ENCODE measurements at places on chromosomes 12 and 14.

GRCh38 chr12:84572196-84572595 is 340.4 kb downstream of the SLC6A15 start:
- no peak for DNase-seq

- no peak for DNase-seq
These were observed 75.6 kb upstream of the FRMD6 start for GRCh38 chr14:51576117-51576430.

DNA sequence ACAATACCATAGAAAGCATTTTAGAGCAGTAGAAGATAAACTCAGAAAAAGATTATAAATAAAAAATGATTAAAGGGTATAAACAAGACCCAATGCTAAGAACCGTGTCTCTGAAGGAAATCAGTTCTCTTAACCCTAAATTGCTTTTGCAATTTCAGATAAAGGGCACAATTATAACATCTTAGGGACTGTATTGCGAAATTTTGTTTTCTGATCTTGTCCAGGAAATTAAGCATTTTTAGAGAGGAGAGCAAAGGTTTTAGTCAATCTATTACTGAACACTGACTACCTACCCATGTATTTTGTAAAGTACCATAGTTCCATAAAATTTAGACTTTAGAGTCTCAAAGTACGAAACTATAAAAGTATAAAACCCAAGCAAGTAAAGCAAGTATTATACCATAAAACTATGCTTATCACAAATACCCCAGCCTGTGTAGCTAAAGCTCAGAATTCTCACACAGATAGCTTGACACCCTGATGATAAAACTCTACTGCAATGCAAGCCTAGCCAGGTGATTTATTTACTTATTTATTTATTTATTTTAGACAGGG is 6.8 kb upstream of the CHPT1 start:
- DNase-seq = no peak

- DNase-seq = peak; percentile 93
These were observed 1.6 kb upstream of the ATP2B1 start for GRCh38 chr12:89709995-89710872.

- peak; percentile 96 for DNase-seq
These were observed 43.4 kb downstream of the RNF34 start for GRCh38 chr12:121443193-121443870.

DNA sequence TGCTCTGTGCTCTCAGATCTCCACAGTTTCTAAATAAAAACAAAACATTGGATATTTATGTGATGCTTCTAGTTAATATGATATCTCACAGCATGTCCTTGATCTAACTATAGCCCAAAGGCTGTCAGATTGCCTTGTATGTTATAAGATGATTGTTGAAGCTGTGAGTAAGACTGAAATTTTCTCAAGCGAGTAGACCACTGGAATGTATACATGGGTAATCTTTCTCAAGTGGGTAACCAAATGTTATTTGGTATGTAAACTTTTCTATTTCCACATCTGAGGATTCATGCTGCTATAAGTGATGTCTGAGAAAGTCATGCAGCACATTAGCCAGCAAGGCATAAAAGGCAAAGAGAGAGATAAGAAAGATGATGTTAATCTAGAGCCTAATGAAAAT is 886.7 kb downstream of the NRXN3 start:
- DNase-seq = no peak

DNA sequence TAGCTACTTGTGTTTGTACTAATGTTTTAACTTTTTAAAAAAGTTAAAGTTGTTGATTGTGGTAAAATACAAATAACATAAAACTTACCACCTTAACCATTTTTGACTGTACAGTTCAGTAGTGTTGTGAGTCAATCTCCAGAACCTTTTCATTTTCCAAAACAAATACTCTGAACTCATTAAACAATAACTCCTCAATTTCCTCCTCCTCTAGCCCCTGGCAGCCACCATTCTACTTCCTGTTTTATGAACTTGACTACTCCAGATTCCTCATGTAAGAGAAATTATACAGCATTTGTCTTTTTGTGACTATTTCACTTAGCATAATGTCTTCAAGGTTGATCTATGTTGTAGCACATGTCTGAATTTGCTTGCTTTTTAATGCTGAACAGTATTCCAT is 299.1 kb upstream of the AMIGO2 start:
- DNase-seq = no peak

DNA sequence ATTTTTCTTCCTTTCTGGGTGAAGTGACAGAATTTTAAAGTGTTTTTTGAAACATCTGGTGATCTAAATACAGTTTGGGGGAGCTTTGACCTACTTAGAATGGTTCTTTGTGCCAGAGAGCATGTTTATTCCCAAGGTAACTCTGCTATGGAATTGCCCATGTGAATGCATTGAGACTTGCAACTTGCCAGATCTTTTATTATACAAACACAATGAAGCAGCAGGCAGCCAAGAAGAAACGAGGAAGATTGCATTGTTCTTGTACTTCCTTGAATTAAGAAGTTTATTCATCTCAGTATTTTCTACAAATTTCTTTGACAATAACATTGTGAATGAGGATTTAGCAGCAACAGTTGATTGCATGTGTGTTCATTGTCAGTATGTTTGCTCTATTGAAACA is 55.5 kb downstream of the FGD4 start:
- DNase-seq = no peak

DNA sequence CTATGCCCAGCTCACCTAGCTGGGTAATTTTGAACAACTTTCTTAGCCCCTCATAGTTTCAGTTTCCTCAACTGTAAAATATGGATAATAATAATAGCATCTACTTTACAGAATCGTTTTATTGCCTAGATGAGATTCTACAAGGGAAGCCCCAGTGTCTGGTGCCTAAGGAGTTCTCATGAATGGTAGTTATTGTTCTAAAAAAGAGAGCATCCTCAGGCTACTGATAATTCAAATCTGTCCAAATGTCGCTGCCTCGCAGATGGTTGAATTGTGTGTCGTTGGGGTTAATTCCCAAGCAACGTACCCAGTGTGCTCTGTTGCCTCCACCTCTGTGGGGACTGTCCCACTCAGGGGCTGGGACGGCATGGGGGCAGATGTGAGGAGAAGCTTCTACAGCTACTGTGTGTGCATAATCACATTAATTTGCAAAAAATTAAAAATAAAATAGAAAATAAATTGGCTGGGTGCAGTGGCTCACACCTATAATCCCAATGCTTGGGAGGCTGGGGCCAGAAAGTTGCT is 71.6 kb upstream of the CEP83 start:
- DNase-seq = no peak

- DNase-seq = no peak
These were observed 41.8 kb downstream of the TUNAR start for GRCh38 chr14:95918466-95918865.

- DNase-seq = no peak
These were observed 26.1 kb downstream of the SERPINA3 start for GRCh38 chr14:94638339-94638738.

DNA sequence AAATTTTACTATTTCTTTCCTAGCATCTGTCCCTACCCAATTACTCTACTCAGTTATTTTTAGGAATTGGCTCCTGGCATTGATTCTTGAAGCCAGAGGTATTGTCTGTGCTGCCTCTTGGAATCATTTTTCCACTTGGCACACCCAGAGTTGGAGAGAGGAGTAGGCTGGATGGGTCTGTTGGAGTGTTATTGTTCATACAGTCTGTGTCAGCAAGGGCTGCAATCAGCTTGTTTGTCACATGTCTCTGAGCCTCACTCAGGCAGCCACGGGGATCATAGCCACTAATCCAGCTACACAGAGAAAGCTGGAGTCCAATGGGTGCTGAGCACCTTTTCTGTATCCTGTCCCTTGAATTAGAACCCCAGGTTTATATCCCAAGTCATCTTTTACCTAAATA is 176.0 kb upstream of the DYRK2 start:
- DNase-seq = no peak

DNA sequence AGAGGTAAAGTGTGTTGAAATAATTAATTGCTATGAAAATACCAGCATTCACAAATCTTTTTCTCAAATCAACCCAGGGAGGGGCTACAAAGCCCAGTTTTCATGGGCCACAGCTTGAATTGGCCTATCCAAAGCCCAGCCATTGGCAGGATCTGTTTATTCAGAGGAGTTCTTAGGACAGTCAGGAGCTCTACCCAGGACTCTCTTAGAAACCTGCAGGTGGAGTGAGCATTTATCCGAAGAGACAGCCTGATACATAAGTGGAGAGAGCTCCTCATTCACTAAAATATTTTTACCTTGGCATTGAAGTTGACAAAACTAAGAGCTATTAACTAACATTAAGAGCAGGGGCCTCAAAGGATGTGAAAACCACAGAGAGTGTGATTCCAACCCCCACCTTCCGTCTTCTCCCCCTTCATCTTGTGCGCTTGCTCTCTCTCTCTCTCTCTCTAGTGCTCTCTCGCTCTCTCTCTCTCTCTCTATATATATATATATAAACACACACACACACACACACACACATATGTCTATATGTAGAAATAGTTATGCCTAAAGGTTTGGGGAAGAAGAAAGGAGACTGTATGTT is 315.5 kb downstream of the SNAPC1 start:
- DNase-seq = no peak

Data from posterior vena cava (tissue), 2 donors.